ENCODE measurements at places on chromosomes 7 and 10. TPM values are rescaled to one million over a fixed set of nuclear protein-coding genes. Genes with fewer than 3 reads are reported as not detected.

- DNase-seq: peak; percentile 61
These were observed 580 bp downstream of the EEPD1 start for GRCh38 chr7:36153571-36154097.

DNA sequence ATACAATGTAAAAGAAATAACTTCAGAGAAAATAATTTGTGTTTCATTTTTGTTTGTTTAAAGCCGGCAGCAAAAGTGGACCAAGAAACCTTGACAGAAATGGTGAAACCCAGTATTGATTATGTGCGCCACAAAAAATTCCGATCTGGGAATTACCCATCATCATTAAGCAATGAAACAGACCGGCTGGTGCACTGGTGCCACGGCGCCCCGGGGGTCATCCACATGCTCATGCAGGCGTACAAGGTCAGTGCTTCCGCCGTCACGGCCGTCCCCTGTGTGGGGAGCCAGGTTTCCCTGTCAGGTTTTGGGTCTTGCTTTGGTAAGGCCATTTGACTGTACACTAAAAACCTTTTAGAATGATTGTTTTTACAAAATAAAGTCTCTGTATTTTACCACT lies 46.7 kb downstream of the LANCL2 start:
- no peak for DNase-seq

GRCh38 chr7:154566877-154567276 lies 436.0 kb downstream of the PAXIP1 start:
- no peak for DNase-seq

FKBP6 gene
- not detected for total RNA-seq

DNA sequence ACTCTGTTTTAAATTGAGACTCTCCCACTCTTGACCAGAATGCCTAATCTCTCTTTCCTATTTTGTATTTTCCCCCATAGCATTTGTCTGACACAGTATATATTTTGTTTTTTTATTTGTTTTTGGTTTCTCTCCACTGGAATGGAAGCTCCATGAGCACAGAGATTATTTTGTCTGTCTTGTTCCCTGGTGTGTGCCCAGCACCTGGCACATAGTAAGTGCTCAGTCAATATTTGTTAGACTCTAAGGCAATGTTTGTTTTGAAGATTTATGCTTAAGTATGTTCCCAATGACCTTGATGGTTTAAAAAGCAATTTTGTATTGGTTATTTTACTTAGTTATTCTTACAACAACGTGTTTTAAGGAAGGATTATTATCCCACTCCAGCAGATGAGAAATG lies 201.8 kb downstream of the DYNC1I1 start:
- DNase-seq: no peak

- no peak for DNase-seq
These were observed 67.6 kb downstream of the CDK6 start for GRCh38 chr7:92768501-92769393.

DNA sequence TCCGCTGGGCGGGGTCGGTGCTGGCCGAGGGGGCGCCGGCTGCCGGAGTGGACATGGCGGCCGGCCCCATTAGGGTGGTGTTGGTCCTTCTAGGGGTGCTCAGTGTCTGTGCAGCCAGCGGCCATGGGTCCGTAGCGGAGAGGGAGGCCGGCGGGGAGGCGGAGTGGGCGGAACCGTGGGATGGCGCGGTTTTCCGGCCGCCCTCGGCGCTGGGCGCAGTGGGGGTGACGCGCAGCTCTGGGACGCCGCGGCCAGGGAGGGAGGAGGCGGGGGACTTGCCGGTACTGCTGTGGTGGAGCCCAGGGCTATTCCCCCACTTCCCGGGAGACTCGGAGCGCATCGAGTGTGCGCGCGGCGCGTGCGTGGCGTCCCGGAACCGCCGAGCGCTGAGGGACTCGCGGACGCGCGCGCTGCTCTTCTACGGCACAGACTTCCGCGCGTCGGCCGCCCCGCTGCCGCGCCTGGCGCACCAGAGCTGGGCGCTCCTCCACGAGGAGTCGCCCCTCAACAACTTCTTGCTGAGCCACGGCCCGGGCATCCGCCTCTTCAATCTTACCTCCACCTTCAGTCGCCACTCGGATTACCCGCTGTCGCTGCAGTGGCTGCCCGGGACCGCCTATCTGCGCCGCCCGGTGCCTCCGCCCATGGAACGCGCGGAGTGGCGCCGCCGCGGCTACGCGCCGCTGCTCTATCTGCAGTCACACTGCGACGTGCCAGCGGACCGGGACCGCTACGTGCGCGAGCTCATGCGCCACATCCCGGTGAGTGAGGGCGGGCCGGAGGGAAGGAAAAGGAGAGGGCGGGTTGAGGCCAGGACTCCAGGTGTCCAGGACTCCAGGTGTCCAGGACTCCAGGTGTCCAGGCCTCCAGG lies 9.3 kb upstream of the CHCHD1 start:
- DNase-seq: peak; percentile 86

DNA sequence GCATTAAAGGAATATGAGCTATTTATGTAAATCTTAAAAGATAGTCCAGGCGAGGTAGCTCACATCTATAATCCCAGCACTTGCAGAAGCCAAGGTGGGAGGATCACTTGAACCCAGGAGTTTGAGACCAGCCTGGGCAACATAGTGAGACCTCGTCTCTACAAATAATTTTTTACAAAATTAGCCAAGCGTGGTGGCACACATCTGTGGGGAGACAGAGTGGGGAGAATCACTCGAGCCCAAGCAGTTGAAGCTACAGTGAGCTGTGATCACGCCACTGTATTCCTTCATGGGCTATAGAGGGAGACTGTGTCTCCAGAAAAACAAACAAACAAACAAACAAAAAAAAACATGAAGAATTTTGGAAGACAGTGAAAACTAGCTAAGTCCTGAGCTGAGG lies 28.4 kb downstream of the HERC4 start:
- DNase-seq: no peak

GPC2 gene
- total RNA-seq: 0.58 TPM

GRCh38 chr10:110337401-110337800 lies 32.7 kb upstream of the SMNDC1 start:
- DNase-seq: no peak

- DNase-seq: no peak
These were observed 1.3 kb downstream of the HELLS start for GRCh38 chr10:94546901-94547185.

DNA sequence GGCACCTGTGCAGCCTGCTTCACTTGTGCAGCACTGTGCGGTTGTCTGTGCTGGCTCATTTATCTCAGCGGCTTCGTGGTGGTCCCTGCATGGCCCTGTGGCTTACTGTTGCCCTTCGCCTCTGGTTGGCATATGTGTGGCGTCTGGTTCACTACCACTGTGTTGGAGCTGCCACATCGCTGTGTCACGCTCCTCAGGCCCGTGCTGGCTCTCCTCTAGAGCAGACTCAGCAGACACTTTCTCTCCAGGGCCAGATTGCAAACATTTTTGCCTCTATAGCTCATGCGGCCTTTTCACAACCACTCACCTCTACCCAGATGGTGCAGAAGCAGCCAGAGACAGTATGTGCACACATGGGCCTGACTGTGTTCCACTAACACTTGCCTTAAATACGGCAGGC lies 37.9 kb downstream of the PPP2R2D start:
- DNase-seq: no peak

PAX4 gene
- not detected for total RNA-seq

DNA sequence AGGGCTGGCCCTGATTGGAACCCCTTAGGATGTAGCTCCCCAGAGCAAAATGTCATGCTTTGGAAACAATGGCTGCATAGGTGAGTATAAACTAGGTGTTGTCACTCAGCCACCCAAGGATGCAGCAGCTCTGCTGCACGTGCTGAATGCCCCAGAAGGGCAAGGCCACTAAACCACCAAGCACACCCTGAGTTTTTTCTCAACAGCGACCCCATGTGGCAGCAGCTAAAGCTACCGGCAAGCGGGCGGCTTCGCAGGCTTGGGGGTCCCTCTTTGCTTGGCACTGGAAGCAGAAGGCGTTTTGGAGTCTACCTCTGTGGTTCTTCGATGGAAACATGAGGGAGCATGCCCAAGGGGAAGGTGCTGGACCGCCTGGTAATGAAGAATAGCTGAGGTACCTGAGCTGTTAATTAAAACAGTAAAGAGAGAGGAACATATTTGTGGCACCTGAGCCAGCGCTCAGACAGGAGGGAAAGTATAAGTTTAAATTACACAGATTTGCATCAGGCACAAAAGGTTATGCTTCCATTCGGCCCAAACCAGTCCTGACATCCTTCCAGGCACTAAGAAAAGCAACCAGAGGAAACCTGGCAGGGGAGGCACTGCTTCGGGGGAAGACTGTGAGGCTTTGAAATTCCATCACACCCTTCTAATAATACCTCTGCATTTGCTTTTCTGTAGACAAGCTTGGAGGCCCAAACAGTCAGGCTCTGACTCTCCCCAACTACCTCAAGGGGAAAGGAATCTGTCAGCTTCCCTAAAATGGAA lies 152.1 kb downstream of the GFRA1 start:
- DNase-seq: no peak

- peak; percentile 55 for DNase-seq
These were observed 48.6 kb upstream of the PDGFA start for GRCh38 chr7:568031-568951.

GRCh38 chr7:157552295-157552993 lies 215.6 kb downstream of the DNAJB6 start:
- DNase-seq: no peak

- DNase-seq: peak; percentile 55
These were observed 6.7 kb upstream of the CREB5 start for GRCh38 chr7:28405662-28406061.

MDFIC gene
- 21.8 TPM for total RNA-seq

ELOVL3 gene
- total RNA-seq: not detected

CLRN3 gene
- not detected for total RNA-seq

GRCh38 chr7:98805956-98806838 lies 63.6 kb downstream of the TMEM130 start:
- DNase-seq: no peak

DNA sequence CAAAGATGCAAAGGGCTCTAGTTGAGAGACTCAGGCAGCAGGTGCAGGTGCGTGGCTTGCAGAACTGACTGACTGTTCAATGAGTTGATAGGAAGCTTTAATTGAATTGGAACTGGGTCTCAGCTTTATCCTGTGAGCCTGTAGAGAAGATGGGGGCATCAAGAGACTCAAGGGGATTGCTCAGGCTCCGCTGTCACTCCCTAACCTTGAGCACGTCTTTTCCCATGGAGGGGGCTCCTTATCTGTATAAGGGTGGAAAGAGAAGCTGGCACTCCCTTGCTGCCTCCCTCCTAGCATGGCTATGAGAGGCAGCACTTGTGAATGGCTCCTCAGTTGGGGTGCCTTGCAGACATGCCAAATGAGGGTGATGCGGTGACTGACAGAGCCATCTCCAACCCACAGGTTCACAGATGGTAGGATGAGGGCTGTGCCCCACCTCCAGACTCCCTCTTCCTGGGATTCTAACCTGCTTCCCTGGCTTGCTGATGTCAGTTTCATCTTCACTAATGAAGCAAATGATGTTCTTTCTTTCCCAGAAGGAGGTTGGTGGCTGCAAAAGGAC lies 12.4 kb upstream of the PLEKHA1 start:
- no peak for DNase-seq

DNA sequence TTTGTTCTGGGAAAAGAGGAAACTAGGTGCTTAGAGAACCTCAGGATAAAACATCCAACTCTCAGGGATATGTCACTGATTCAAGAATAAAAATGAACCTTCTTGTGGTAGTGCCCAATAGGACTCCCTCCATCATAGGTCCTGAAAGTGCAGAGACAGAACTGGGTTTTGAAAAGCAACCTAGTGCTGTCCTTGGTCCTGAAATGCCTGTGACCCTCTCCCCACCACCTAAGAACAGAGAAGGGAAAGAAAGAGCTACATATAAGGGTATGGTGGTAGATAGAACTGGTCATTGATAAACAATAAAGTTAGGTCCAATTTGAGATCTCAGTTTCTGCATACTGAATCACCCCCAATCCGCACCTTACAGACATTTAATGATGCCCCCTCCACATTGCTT lies 953.3 kb downstream of the XPNPEP1 start:
- DNase-seq: no peak

PRSS37 gene
- not detected for total RNA-seq

GRCh38 chr7:8590791-8591190 lies 157.4 kb downstream of the NXPH1 start:
- DNase-seq: no peak

DNA sequence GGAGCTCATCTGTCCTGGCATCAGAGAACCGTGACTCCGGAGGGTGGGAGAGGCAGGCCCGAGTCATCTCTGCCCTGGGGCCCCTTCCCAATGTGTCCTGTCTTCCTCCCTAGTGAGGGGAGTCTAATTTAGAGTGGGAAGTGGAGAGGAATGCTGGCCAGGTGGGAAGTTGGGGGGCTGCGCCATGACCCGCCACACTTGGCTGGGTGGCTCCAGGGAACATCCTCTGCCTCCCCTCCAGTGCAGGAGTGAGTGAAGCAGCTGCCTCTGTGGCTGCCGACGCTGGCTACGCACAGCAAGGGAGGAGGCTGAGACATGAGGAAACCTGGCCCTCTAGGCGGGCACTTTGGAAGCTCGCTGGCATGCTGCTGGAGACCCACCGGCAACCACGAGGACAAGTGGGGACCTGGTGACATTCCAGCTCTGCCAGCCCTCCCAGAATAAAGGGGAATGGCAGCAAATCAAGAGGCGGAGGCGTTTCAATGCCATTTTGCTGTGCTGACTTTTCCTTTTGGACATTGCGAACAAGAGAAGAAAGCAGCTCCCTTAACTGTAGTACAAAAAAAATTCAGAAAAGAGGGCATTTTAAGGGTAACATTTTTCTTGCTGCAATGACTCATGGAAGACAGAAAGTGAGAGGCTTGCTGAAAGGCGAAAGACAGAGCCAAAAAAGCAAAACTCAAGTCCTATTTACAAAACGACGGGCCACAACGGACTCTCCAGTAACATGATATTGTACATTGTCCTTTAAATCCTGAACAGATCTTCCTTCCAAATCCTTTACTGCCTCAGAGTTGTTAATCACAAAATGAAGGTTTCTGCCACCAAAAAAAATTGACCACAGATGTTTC lies 121.2 kb upstream of the PITRM1 start:
- no peak for DNase-seq

DNA sequence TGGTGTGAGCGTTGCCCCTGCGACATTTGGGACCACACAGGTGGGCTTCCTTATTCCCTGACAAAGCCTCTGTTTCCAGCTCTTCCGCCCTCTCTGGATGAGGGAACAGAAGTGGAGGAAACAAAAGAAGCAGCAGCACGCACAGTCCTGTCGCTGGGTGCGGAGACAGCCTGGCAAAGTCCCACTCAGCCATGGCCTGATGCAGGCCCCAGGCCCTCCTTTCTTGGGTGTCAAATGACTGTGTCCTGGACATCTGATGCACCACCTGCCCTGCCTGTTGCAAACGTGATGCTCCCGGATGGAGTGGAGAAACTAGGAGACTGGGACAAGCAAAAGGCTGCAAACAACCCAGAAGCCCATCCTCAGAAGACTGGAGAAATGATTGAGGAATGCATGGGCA lies 20.7 kb downstream of the ZMIZ2 start:
- DNase-seq: no peak

- DNase-seq: peak; percentile 92
These were observed at the start of gene COX19 for GRCh38 chr7:974820-975681. Gene COX19 (minus strand): TSS chr7:975549. CDS start chr7:975509, 40 bp downstream.
